ENCODE measurements at places on chromosomes 1 and 21.

DNA sequence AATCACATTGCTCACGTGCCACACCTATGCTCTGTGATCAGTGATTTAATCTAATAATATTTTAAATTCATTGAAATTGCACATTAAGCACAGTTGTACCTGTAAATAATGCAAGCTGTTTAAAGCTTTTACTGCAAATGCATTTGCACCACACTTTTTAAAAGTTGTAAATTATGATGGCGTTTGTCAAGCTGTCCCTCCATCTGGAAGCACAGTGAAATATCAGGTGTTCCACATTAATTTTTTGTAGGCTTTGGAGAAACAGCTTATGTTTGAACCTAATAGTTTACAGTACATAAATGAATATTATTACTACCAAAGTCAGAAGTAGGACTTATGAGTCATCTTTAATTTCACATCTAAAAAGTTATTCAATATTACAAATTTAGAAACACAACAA, 3.0 kb upstream of the DPYD start:
- no peak for DNase-seq

- no peak for DNase-seq
These were observed 569.3 kb upstream of the NEGR1 start for GRCh38 chr1:72851597-72851996.

- DNase-seq = no peak
These were observed 13.3 kb downstream of the GPR157 start for GRCh38 chr1:9115351-9116205.

GRCh38 chr1:43904660-43905551, 28.7 kb upstream of the ARTN start:
- DNase-seq = no peak

DNA sequence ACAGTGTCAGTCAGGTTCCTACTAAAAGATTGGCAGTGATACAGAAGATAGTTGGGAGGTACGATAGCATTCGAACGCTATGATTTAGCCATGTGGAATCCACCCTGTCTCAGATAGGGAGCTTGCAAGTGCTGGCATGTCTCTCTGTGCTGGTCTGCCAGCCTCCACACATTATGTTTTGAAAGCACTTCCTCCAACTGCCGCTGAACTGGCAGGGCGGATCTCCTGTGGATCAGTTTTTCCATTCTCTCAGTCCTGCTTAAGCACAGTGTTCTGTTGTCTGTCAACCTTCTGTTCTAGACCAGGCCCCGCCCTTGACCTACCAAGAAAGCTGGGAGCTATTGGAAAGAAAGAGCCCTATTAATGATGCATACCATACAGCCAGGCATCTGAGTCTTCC, 65.5 kb upstream of the PALMD start:
- DNase-seq = no peak

GRCh38 chr1:56216218-56216617, 363.1 kb downstream of the PLPP3 start:
- DNase-seq = no peak

GRCh38 chr1:38527373-38527966, 332.1 kb downstream of the RRAGC start:
- no peak for DNase-seq

All from stimulated activated CD4-positive, alpha-beta T cell treated with anti-CD3 and anti-CD28 coated beads, Interleukin-1b, Interleukin-23, amount 100 ng/mL, for 1 hour (primary cell).